ENCODE measurements at places on chromosomes 4 and X. TPM values are rescaled to one million over a fixed set of nuclear protein-coding genes. Genes with fewer than 3 reads are reported as not detected.

The POLN gene
- total RNA-seq, result 4.1 TPM

The MAGEA4 gene
- not detected for total RNA-seq

The FAM47A gene
- total RNA-seq, result not detected

The MAGEB2 gene
- not detected for total RNA-seq

The CFAP299 gene
- total RNA-seq, result 1.5 TPM

The TRIML1 gene
- not detected for total RNA-seq

The FGFBP2 gene
- 0.36 TPM for total RNA-seq

The DCX gene
- not detected for total RNA-seq

The GPRIN3 gene
- under 0.01 TPM for total RNA-seq

The KDR gene
- total RNA-seq, result not detected

The MAGEA8 gene
- not detected for total RNA-seq
